ENCODE measurements at places on chromosomes 7 and 10.

GRCh38 chr10:29411666-29412315 is 122.9 kb downstream of the LYZL1 start:
- DNase-seq, result no peak

GRCh38 chr10:110349386-110349785 is 44.7 kb upstream of the SMNDC1 start:
- no peak for DNase-seq

- DNase-seq, result no peak
Measured at GRCh38 chr7:26227987-26228386, 26.4 kb downstream of the CBX3 start.

DNA sequence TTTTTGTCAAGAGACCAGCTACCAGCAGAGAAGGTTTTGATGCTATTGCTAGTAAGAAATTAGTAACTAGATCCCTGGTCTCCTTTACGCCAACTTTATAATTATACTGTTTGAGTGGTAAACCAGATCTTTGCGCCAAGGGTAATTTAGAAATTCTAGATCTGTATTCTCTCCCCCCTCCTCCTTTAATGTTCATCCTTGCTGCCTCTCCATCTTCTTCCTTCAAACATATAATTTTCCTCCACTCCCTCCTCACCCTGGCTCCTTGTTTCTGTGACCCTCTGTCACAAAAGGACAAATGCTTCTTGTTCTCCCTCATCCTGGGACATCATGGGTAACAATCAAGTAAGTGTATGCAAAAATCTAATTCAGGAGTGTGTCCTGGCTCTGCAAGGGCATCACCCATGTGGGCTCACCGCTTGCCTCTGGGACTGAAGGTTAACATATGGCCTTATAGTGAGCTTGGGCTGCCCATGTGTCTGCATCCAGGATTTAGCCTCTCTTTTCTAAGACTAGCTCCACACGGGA is 121.2 kb downstream of the BAMBI start:
- no peak for DNase-seq

GRCh38 chr10:78829565-78829964 is 239.2 kb upstream of the ZMIZ1 start:
- no peak for DNase-seq

DNA sequence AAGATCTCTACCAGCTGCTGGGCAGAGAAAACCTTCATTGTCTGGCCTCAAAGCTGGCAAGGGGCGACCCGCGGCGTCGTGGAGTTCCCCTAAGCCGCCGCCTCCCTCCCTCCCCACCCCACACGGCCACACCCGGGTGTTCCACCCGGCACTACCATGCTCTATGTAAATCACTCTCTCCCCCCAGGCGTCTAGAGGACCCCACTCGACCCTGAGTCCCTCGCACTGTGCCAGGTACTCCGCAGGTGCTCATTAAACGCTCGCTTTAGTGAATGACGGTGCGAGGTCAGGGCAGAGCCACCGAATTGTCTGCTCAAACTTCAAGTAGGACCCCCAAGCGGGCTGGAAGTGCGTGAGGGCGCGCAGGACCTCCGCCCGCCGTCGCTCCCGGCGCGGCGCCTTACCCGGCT is 628 bp downstream of the PARP12 start:
- peak; percentile 31 for DNase-seq

- DNase-seq, result no peak
Measured at GRCh38 chr10:34505338-34505737, 309.8 kb downstream of the PARD3 start.

DNA sequence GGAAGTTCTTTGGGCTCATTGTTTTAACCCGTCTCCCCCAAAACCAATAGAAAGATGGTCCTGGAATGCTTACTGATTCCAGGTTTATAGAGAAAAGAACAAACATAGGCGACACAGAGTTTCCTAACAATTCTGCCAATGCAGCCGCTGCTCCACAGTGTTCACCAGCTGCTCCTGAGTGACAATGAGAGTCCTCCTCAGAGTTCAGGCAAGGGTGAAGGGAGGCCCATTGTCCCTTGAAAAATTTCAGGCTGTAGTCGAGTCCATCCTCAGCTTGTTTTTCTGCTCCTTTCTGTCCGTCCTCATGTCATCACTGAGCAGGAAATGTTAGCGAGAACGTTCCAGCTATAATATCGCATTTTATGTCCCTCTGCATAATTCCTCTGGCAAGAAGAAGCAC is 537.6 kb downstream of the TCERG1L start:
- no peak for DNase-seq

- DNase-seq, result no peak
Measured at GRCh38 chr7:8211725-8212096, 50.3 kb downstream of the ICA1 start.

DNA sequence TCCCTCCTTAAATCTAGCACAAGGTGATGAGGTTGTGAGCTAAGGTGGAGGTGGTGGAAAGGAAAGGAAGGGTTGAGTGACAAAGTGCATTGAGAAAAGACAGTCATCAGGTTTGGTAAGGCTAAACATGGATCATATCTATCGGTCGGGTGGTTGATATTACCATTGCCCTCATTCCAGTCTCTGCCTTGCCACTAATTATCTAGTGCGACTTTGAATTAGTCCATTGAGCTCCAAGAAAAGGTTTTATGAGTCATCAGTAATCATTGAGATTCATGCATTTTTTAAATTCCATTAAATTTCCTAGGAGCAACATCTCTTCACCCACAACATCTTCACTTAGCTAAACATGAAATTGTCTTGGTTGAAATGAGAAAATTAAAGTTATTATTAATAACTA is 68.9 kb upstream of the FRMD4A start:
- no peak for DNase-seq

DNA sequence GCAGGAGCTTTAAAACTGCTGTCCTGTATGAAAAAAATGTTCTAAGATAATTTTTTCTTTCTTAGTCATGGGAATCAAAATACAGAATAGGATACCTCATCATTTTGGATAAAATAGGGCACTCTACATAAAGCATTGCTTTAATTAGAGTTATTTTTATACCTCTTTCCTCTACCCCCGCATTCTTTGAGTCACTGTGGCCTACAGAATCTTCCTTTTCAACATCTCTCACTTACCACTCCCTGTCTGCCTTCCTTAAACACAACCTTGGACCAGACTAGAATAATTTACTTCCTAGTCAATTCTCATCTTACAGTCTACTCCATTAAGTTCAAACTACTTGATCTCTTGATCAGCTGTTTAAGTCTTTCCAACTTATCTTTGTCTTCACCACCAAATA is 462.3 kb downstream of the PHTF2 start:
- no peak for DNase-seq

DNA sequence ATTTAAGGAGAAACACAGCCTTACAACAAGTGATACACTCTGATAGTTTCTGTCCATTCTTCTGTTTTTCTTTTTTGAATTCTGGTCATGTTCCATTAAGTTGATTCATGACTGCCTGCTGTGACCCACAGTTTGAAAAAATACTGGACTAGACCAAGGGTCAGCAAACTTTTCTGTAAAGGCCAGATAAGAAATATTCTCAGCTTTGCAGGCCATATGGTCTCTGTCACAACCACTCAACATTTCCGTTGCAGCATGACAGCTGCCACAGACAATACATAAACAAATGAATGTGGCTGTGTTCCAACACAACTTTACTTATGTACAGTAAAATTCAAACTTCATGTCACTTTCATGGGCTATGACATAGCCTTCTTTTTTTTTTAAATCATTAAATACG is 156.7 kb downstream of the PLXNA4 start:
- DNase-seq, result no peak

DNA sequence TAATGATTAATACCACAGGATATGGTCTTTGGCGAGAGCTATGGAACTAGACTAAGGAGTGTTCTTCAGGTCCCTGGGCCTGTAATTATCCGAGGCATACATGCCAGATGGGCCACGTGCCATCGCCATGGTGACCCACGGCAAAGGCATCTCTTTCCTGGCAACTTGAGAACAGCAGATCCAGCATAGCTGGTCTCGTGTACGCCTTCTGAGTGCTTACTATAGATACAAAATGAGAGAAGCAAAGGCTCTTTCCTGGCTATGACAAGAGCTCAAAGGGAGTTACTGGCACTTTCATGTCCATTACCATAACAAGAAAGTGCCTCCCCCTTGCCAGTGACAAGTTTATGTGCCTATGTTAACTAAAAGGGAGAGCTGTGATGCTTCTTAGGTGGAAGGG is 26.0 kb upstream of the GLI3 start:
- DNase-seq, result no peak

DNA sequence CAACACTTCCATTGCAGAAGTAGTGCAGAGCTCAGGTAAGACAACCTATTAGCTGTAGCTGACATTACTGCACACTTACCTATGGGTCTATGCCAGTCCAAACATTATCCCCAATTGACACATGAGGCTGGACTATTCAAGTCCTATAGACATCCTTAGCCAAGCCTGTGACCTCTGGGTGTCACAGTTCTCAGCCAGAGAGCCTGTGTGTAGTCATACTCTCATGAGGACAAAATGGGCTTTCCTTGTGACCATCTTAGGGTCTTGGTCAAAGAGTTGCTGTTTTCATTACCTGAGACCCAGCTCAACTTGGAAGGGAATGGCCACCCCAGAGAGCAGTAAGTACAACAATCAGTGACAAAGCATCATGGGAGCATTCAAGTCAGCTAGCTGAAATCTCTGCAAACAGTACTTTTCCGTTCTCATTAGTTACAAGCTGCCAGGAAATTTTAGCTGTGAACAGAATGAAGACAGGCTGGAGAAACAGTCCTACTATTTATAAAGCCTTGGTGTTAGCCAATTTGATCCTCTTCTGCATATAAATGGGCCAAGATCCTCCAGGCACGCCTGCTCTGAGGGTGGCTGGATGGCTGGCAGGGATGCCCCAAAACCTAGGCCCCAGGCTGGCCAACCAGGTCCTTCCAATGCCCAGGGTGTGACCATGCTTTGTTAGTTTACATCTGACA is 44.3 kb downstream of the NUDCD3 start:
- no peak for DNase-seq

GRCh38 chr10:73253225-73253555 is 746 bp upstream of the MRPS16 start:
- no peak for DNase-seq

DNA sequence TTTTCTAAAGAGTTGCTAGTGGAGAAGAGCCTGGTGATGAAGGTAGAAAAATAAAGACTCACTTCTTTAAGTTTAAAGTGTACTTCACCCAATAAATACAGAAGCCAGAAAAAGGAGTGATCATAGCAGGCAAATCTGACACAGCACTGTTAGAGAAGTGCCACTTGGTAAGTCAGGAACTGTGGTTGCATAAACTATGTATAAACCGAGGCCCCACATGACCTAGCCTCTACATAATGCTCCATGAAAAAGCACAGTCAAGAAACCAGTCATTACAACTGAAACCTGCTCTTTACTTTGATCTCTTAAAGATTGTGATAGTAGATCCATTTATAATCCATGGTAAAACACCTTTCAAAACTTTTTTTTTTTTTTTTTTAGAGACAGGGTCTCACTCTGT is 172.1 kb upstream of the PHYHIPL start:
- DNase-seq, result no peak

- no peak for DNase-seq
Measured at GRCh38 chr7:121083138-121083789, 94.8 kb downstream of the CPED1 start.

DNA sequence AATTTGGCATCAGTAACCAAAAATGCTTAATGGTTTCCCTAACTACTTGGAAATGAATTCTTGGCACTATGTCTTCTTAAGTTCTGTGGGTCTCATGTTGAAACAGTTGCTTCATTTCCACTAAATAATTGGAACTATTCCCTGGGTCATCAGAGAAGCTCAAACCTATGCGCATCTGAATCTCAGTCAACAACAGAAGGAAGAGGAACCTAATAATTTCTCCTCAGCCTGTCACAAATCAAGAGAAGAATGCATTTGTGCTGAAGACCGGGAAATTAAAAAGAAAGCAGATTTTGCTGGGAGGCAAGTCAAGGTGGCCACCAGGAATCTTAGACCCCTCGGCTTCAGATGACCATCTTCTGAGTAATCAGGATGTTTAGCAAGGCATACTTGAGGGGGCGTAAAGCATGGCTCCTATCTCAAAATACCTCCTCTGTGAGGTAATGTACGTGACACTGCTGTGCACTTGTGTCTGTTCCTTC is 41.4 kb downstream of the TOMM7 start:
- peak; percentile 44 for DNase-seq

DNA sequence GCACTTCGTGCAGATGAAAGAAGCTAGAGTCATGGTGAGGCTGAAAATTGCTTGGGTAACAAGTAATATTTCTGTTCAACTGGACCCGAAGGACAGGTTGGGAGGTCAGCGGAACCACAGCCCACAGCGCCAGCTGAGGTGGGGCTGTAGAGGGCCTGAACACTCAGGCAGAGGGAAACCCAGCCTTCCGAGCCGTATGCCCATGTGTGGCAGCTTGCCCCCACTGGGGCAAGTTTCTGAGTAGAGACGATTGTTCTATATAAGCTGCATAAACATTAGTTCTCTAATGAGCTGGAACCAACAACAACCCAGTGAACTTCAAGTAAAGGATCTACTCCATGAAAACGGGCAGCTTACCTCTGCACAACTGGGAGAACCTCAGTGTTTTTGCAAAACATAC is 58.4 kb upstream of the TNS3 start:
- no peak for DNase-seq

Measured in left lung (tissue), 14 donors.